ENCODE measurements at places on chromosomes 6 and 20.

DNA sequence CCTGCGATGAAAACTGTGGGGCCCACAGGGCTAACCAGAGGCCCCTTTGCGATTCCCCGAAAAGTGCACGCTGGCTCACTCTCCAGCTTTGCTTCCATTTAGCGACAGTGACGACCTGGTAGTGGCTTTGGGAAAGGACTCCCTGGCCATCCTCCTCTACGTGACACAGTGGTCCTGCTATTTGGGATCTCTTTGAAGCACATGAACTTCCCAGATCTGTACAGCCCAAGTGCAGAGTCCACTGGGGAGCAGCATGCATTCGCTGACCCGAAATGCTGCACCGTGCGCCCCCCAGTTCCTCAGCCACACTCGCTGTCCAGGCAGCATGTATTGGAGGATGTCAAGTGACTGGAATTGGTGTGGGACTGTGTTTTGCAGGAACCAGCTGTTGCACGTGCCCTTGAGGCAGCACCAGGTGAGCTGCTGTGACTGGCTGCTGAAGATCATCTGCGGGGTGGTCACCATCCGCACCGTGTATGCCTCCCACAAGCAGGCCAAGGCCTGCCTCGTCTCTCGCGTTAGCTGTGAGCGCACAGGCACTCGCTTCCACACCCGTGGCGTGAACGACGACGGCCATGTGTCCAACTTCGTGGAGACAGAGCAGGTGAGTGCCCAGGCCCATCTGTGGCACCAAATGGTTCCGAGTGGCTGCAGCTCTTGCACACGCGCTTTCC, 51.6 kb downstream of the SYNJ2 start:
- DNase-seq, result no peak

- DNase-seq, result no peak
These were observed 61.8 kb upstream of the ADGRF1 start for GRCh38 chr6:47103931-47104330.

GRCh38 chr6:169833258-169833794, 81.9 kb downstream of the ERMARD start:
- DNase-seq, result no peak

DNA sequence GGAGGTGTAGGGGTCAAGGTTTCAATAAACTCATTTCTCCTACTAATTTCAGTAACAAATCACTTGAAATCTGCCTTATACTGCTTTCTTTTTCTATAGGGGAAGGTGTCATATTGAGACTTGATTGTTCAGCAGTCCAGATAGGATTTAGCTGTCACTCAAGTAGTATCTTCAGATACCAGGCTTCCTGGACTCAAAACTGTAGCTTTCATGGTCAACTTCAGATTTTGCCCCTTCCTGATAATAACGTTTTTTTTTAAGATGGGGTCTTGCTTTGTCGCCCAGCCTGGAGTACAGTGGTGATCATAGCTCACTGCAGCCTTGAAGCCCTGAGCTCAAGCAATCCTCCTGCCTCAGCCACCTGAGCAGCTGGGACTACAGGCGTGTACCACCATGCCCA, 77.8 kb downstream of the JAG1 start:
- no peak for DNase-seq

- DNase-seq, result no peak
These were observed 50.5 kb downstream of the ZNF831 start for GRCh38 chr20:59214073-59214472.

DNA sequence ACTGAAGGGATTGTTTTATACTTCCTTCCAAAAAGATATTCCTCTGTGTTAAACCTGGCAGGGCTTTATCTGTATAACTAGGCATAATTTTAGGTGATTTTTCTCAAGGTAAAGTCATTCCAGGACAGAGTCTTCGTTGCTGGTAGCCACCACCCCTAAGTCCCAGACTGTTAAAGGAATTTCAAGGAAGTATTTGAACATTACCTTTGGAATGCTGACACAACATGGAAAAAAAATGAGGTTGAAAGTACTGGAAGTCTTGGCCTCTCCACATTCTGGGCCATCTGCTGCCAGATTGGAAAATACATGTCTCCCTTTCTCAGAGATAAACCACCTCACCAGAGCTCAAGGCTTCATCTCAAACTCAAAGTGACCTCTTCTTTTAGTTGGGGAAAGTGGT, 27.0 kb upstream of the ETV7 start:
- no peak for DNase-seq

- peak; percentile 50 for DNase-seq
These were observed 44.8 kb upstream of the SLC2A12 start for GRCh38 chr6:134097114-134097707.

DNA sequence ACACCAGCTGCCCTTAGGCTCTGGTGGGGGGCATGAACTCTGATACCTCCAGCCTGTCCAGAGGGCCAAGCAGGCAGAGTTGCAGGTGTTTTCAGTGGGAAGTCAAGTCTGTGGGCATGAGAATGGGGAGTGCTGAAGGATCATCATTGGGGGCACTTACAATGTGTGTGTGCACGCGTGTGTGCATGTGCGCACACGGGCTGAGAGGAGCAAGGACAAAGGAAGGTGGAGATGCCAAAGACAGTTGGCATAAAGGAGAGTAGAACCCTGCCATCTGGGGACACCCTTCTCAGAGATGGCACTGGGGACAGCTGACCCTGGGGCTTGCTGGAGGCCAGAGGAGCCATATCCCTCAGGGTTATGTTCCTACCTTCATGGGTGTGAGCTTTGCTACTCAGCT, 408.4 kb upstream of the CHD6 start:
- no peak for DNase-seq

- DNase-seq, result no peak
These were observed 192.3 kb downstream of the C6orf118 start for GRCh38 chr6:165117121-165117520.

DNA sequence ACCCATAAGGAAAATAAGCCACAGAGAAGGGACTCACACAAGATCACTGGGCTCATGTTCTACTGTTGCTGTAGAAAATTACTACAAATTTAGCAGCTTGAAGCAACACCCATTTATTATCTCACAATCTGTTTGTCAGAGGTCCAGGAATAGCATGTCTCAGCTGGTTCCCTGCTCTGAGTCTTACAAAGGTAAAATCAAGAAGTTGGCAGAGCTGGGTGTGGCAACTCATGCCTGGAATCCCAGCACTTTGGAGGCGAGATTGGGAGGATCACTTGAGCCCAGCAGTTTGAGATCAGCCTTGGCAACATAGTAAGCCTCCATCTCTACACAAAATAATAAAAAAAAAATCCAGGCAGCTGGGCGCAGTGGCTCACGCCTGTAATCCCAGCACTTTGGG, 28.5 kb upstream of the ZNF831 start:
- DNase-seq, result no peak

- no peak for DNase-seq
These were observed 12.2 kb downstream of the TCFL5 start for GRCh38 chr20:62849431-62849830.

DNA sequence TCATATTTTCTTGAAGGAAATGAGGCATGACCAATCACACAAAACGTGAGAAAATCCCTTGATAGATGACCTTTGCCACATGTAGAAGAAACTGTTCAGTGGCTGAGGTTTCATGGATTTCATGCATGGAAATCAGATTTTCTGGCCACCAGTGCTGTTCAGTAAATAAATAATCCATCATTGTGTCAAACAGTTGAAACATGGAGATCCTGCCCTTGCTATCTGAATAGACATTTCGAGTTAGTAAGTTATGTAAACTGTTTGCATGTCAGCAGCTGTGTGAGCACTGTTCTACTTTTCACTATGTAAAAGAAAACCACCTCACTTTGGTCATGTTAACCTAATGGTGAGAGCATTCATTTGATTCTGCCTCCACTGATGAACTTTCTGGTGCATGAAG, 793.9 kb upstream of the EPHA7 start:
- no peak for DNase-seq

- no peak for DNase-seq
These were observed 64.4 kb downstream of the SULF2 start for GRCh38 chr20:47720636-47721427.

DNA sequence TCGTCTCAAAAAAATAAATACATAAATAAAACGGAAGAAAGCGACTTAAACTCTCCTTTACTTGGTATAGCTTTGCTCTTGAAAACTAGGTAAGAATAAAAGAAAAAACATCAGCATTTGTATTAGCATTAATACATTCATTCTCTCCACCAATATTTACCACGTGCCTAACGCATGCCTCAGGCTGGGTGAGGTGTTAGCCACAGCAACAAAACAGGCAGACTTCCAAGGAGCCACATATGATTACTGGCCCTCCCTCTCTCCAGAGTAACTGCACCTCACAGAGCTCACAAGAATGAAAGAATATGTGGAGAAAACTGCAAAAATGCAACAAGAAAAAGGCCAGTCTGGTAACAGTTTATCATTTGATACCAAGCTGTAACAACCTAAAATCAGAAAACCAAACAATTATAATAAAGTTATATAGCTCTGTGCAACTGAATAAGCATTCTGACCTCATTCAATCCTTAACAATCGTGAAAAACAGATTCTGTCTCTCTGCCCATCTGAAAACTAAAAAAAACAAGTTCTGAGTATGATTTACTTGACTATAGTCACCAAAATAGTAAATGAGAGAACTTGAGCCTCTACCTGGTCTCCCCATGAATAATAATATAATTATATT, 5.2 kb downstream of the NAPB start:
- no peak for DNase-seq

- no peak for DNase-seq
These were observed 79.3 kb downstream of the VGLL2 start for GRCh38 chr6:117344444-117345291.

DNA sequence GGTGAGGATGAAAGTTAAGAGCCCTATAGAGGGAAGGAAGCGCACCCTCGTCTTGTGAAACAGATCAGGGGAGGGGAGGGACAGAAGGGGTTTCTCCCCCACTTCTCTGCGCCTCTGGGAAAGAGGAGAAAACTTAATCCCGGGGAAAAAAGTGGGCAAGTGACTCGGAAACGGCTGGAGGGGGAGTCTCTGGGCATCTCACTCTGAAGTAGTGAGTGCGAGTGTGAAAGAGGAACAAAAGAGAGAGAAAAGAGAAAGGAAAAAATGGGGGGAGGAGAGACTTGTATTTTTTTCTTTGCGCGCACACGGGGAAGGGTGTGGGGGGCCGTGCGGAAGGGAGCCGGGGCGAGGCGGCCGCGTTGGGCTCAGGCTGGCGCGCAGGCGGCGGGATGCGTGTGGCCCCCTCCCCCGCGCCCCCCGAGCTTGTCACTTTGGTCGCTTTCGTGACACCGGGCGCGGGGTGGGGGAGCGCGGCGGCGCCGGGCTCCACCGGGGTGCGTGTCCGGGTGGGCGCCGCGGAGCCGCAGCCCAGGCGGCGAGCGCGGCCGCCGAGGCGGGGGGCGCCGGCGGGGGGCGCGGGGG, 454 bp downstream of the L3MBTL3 start:
- DNase-seq, result no peak

DNA sequence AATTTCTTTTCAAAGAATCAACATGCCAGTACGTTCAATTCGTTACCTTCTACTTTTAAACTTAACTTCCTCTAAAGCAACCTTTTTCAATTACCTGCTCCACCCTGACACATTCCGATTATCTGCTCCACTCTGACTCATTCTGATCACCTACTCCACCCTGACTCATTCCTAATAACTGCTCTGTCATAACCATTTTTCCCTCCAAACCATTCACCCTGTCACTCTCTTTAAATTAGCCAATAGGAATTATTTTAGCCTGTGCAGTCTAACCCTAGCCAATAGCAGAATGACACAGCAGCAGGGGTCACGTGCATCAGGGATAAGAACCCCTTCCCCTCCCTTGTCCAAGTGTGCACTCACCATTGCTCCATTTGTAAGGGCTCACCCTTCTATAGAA, 557.4 kb upstream of the EYS start:
- DNase-seq, result no peak

DNA sequence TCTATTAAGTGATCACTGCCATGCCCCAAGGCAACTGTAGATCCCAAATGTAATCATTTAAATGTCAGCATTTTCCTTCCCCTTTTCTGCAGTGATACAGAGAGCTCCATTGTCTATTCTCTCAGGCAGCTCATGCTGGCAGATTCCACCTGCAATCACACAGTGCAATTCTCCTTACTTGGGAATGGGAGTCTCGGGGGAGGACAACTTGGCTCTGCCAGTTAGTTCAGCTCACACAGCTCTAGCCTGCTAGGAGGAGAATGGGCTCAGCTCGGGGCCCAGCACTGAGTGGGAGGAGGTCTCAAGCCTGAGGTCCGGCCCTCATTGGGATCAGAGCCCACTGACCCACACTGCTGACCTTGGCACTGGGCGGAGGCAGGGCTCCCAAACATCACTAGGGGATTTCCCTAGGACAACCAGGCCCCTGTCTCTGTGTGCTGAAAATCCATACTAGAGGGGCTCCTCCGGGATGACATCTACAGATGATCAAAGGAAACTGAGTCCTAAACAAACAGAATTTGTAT, 109.2 kb upstream of the ASF1A start:
- no peak for DNase-seq

DNA sequence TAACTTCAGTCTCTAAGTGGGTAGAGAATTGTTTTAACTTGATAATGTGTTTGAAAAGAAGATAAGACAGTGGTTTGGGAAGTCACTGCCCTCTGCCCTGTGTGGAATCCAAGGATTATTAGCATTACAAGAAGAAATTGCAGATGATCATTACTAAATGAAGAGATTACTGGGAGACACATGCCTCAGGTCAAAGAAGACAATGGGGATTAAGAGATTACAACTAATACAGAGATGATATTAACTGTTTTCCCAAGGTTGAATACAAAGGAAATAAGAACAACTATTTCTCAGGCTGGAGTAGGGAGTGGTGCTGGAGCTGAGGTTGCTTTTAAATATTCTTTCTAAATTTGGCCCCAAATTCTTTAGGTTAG, 166.0 kb downstream of the TRMT11 start:
- no peak for DNase-seq

GRCh38 chr6:87756858-87757257, 54.8 kb upstream of the AKIRIN2 start:
- no peak for DNase-seq

DNA sequence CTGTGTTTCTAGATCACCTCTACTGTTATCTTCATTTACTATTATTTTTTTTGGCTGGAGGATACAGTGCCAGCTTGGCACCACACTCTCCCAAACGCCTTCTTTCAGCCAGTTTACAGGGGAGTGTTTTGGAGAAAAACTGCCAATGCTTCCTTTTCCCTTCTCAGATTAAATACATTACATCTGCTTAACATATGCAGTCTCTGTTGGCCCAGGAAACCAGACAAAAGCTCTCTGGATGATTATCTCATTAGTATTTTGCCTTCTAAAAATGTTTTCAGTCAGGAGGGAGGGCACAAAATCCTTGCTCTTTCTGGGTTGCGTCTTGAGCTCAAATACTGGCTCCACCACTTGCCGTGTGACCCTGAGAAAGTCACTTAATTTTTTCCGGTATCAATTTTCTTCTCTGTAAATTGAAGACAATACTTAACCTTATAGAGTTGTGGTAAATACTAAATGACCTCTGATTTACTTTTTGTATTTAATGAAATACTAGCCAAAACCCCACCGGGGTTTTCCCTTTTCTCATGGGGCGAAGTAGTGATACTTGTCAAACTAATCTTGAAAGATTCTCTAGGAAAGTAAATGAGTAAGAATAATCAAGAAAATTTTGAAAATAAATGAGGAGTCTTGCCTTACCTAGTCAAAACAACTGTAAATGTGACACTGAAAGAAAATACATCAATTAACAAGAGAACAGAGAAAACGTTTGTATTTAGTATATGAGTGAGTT, 146.2 kb downstream of the MMS22L start:
- DNase-seq, result no peak

GRCh38 chr6:33185654-33186187, 6.5 kb downstream of the COL11A2 start:
- no peak for DNase-seq

- no peak for DNase-seq
These were observed 277.0 kb downstream of the FOXA2 start for GRCh38 chr20:22307409-22307808.
